Ascending aorta (tissue), 2 donors: ENCODE measurements at places on chromosomes 13 and 19. TPM values are rescaled to one million over a fixed set of nuclear protein-coding genes. Genes with fewer than 3 reads are reported as not detected.

The LTBP4 gene
- 691 TPM for total RNA-seq

The DEDD2 gene
- 30.2 TPM for total RNA-seq

GRCh38 chr13:43422116-43422515 lies 364.7 kb downstream of the ENOX1 start:
- H3K4me1 ChIP-seq, result no peaks in the 10 kb centered on the region
- no peak overlapping the region for H3K27ac ChIP-seq
- H3K4me3 ChIP-seq, result no peak overlapping the region

DNA sequence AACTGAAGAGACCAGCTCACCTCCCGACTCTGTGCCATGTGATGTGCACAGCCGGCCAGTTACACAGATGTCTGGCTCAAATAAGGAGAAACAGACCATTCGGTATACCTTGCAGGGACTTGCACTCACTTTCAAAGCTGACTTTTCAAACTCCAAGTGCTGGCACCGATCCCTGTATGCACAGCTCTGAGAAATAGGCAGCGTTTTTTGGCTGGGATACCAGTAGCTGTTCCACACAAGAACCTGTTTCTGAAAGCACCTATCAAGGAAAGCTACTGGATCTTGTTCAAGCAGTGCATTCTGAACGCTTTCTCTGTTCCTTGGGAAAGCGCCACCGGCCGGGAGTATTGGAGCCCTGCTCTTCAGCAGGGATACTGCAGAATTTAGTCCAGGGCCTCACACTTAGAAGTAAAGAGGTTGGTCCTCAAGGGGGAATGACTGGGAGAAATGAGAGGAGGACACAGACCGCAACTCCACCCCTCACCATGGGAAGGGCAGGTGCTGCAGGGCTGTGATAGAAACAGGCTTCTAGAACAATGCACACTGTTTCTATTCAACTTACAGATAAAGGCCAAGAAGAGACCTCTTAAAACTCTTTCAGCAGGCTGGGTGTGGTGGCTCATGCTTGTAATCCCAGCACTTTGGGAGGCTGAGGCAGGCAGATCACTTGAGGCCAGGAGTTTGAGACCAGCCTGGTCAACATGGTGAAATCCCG lies 53.6 kb upstream of the PABPC3 start:
- H3K4me3 ChIP-seq, result no peak overlapping the region
- no peaks in the 10 kb centered on the region for H3K36me3 ChIP-seq
- no peaks in the 10 kb centered on the region for H3K4me1 ChIP-seq
- DNase-seq, result no peak

DNA sequence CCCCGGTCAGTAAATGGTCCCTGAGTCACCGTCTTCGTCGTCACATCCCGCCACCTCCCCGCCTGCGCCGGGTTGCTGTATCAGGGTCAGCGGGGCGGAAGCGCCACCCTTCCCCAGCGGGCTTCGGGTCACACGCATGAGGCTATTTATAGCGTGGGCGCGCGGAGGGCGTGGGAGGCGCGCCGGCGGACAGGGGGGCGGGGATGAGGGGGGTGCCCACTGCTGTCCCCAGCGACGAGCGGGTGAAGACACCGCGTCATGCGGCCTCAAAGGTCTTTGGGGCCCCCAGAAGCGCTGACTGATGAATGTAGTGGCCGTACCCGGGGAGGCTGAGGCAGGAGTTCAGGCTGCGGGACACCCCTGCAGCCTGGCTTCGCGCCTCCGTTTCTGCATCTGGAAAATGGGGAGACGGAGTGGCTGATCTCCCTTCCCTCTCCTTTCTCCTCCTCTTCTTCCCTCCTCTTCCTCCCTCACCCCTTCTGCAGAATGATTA lies 7.9 kb downstream of the UNC13A start:
- H3K4me3 ChIP-seq, result peak overlapping the region; percentile 61
- H3K36me3 ChIP-seq, result no peaks in the 10 kb centered on the region
- H3K4me1 ChIP-seq, result peaks cover 9% of the 10 kb centered on the region
- H3K27me3 ChIP-seq, result peaks cover 3% of the 10 kb centered on the region

DNA sequence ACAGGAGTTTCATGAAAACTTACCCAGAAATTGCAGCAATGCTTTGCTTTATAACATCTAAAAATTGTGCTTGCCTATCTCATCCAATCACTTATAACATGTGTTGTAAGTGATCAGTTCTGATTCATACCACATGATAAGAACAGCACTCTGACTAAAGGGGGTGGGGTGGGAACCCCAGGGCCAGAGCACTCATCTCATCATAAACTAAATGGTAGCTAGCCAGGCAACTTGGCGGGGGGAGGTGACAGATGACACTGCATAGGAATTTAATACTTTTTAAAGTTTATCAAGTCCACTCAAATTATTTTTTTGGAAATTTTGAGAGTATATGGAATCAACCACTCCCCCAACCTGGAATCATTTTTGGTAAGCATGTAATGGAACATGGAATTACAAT lies 42.1 kb downstream of the FOXO1 start:
- H3K27ac ChIP-seq, result no peak overlapping the region
- DNase-seq, result no peak
- H3K4me1 ChIP-seq, result peaks cover 18% of the 10 kb centered on the region
